ENCODE measurements at places on chromosomes 6 and 20. TPM values are rescaled to one million over a fixed set of nuclear protein-coding genes. Genes with fewer than 3 reads are reported as not detected.

Gene SLCO4A1
- 3.6 TPM for total RNA-seq

Gene AVP
- not detected for total RNA-seq

Gene ERVFRD-1
- total RNA-seq, result not detected

Gene C4B
- total RNA-seq, result 6.6 TPM

GRCh38 chr6:116072368-116072767 is 11.7 kb upstream of the FRK start:
- DNase-seq, result no peak

DNA sequence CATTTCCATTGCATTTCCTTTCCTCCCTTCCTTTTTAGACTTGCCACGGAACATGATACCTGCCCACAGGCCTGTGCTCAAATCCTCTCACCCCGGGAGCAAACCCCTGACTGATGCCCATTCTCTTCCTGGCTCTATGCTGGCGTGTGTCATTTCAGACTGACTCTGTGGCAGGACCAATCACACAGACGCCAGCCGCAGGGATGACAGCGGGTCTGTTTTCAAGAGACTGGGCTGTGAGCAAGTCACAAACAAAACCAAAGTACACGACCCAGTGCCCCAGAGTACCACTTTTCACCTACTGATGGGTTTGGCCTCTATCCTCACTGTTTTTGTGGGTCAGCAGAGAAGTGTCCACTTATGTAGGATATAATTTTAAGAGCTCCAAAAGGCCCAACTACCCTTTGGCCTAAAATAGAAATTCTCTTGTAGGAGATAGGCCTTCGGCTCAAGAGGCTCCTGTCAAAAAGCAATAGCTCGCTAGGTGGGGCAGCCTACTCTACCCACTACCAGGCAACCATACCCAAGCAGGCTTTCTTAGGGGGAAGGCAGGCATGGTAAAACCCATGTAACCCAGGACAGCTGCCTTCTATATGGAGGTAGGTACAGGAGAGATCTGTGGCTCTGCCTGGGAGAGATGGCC is 215.7 kb downstream of the CDC5L start:
- no peak for DNase-seq

DNA sequence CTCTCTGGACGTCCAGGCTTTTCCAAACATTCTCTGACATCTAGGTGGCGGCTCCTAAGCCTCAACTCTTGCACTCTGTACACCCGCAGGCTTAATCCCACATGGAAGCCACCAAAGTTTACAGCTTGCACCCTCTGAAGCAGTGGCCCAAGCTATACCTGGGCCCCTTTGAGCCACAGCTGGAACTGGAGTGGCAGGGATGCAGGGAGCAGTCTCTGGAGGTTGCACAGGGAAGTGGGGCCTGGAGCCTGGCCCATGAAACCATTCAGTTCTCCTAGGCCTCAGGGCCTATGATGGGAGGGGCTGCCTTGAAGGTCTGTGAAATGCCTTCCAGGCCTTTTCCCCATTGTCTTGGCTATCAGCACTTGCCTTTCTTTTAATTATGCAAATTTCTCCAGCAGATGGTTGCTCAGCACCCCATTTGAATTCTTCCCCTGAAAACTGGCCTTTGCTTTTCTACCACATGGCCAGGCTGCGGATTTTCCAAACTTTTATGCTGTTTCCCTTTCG is 64.9 kb downstream of the IRF4 start:
- no peak for DNase-seq

GRCh38 chr6:142853244-142854180 is 91.5 kb downstream of the HIVEP2 start:
- DNase-seq, result no peak

DNA sequence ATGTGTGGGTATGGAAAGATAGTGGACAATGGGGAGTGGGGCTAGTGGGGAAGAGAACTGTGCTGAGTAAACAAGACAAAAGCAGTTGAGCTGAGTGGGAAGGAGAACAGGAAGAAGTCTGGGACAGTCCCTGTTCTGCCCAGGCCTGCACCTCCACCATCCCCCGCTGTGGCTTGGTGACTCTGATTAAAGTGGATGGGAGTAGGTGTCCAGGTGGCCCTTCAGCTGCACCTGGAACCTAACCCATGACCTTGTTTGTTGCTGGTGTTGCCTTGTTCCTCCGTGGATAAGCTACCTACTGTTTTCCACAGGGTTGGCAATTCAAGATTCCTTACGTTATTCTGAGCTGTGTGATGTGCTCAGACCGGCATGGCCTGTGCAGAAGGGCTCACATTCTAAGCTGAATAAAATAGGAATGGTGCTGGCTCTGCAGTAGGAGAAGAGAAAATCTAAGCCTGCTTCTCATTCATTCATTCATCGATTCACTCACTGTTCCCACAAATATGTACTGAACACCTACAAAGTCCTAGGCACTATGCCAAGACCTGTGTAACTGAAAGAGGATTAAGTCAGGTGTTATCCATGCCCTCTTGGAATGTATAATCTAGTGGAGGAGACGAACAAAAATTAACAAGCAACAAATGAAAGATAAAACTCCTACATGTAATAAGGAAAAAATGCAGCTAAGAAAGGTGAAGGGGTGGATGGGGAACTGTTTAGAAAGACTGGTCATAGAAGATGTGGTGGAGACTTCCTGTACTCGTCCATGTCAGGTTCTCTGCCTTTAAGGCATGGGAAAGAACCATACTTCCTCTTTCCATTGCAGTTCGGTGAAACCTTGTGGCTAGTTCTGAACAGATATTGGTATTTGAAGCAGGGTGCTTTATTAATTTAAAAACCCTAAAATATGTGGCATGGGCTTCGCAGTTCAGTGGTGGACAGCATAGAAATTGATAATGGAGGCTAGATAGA is 10.1 kb upstream of the CALHM6 start:
- DNase-seq, result no peak

DNA sequence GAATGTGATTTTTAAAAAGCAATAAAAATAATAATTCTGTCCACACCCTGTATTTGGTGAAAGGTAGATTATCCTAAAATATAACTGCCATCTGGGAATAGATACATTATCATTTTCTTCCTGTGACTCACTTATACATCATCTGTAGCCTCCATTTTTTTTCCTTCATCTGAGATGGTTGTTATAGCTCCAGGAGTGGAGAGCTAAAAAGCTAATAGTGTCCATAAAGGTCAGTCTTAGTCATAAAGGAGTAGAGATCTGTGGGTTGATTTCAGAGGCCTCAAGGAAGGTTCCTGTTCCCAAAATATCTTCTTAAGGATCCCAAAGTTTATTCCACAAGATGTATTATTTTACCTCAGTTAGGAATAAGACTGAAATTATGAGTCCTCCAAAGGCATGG is 41.1 kb downstream of the FBXO5 start:
- no peak for DNase-seq

- DNase-seq, result no peak
Measured at GRCh38 chr6:22106961-22107360, 189.9 kb downstream of the PRL start.

DNA sequence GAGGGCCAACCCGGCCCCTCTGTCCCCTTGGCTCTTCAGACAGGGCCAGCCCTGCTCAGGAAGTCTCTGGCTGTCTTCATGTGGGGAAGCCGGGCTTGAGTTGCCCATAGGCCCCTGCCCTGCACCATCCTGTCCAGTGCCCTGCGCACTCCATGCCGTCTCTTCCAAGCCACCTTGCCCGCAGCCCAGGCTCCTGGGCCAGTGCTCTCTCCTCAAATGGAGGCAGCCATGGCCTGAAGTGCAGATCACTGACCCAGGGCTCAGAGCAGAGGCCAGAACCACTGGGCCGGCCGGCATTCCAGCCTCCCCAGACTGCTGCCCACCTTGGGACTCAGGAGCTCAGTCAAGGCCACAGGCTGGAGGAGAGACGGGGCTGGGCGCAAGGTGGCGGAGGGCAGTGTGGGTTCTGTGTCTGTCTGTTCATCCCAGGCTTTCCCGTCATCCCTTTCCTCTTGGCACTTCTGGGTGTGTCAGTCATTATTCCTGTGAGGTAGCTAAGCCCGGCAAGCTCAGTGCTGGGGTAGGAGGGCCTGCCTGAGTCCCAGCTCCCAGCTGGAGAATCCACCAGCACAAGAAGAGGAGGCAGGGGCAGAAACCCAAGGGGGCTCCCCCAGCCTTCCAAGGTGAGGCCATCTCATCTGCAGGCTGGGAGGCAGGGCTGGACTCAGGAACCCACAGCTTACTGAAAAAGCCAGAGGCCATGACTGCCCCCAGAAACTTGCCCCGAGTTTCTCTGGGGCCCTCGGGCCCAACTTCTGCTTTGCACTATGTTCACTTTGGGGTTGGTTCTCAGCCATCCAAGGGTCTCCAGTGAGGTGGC is 22.4 kb downstream of the SDCBP2 start:
- DNase-seq, result no peak

DNA sequence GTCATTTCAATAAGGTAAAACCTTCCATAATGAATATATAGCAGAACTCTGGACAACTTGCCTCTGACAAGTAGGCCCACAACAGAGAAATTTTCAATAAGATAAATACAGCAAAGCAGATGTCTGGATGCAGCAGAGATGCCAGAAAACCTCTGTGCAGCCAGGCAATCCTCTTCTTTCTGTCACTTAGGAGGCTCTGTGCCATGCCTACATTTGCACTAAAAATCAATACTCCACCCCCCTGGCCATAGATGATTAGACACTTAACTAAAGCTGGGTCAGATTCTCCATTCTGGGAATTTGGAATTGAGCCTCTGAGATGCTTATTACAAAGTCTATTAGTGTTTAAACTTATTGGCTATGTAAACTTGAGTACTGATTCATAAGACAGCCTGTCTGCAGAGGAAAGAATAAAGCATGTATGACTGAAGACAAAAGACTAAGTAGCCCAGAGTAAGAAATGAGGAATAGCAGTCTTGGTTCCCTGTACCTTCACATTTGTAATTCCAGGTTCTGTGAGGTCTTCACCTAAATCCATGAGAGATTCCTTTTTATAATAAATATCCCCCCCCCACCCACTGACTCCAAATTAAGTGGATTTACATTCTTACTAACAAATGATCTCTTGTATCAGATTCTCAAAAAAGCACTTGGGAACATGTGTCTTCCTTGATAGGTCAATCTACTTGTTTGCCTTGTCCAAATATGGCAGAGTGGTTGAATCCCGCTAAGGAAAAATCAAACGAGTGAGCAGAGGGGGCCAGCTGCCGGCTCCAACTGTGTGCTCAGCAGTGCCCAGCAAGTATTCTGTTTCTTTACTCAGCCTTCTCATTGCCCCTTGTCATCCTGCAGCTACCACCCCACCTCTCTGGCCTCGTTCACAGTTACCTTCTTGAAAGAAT is 20.4 kb downstream of the MAN1A1 start:
- no peak for DNase-seq

- DNase-seq, result no peak
Measured at GRCh38 chr20:10924644-10925201, 250.9 kb upstream of the JAG1 start.

DNA sequence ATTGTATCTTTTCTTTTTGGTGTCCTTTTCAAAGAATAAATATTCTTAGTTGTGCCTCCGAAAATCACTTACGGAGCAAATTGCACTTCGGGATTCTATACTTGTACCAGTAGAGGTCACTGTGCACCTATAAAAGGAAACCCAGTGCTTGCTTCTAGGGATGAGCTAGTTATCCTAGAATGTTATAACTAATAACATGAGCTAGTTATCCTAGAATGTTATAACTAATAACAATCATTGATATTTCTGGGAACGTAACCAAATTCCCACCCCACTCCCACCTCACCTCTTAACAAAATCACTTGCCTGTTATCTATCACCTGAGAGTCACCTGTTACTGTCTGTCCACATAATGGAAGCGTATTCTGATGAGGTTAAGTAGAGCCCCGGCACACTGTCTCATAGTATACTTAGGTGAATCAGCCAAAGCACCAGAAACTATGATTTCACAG is 126.9 kb upstream of the TIAM2 start:
- DNase-seq, result no peak

- DNase-seq, result no peak
Measured at GRCh38 chr20:29079769-29080690, 2177.4 kb upstream of the DEFB115 start.

DNA sequence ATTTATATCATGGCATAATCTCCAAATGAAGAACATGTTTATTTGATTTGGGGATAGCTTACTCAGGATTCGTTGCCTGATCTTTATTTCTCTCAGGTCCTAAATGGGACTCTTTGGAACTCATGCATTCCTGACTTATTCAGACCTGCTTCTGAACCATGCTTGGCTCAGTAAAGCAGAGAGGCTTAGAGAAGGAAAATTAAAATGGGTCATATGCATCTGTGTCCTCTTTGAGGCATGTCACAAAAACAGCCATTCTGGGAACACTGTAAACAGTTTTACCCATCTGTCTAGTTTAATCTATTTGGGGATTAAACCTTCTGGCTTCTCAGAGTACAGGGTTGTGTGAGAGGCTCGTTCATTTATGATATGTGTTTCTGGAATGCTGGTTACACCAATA is 1017.3 kb downstream of the KIF16B start:
- no peak for DNase-seq

DNA sequence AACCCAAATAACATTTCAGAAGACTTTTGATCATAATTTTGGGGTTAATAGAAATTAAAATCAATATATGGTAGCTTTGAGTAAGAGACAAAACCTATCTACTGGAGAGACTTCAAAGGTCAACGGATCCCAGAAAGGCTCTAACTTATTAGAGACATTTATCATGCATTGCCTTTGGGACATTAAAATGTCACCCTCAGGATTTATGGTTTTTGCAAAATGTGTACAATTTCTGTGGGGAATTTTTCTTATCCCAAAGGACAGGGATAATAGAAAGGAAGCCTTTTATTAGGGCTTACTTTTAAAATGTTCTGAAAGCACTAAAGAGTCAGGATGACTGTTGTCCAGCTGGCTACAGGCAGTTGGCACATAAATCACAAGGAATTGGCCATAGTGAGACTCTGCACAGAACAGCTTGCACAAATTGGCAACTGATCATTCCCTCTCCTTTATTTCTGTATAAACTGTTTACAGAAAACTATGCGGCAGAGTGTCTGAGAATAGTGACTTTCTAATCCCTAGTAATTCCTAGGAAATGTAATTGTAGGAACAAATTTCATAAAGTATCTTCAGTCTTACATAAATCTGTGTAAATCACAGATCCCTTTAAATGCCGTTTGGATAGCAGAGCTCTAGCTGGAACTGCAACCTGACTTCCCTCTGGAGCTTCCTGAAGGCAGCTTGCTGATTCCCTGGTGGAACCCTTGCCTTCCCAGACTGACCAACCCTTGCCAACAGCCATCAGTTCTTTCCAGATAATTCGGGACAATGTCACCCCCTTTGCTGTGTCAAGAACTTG is 201.1 kb upstream of the PREP start:
- no peak for DNase-seq

- no peak for DNase-seq
Measured at GRCh38 chr6:32178547-32179440, 589 bp downstream of the RNF5 start.

GRCh38 chr6:127195833-127196232 is 70.8 kb upstream of the RNF146 start:
- DNase-seq, result no peak

- DNase-seq, result no peak
Measured at GRCh38 chr6:170041526-170041925, 249.4 kb downstream of the DLL1 start.

- DNase-seq, result no peak
Measured at GRCh38 chr6:228881-229651, 63.2 kb upstream of the DUSP22 start.

Measured in progenitor cell of endocrine pancreas (in vitro differentiated cells).